ENCODE measurements at places on chromosomes 3 and 15.

DNA sequence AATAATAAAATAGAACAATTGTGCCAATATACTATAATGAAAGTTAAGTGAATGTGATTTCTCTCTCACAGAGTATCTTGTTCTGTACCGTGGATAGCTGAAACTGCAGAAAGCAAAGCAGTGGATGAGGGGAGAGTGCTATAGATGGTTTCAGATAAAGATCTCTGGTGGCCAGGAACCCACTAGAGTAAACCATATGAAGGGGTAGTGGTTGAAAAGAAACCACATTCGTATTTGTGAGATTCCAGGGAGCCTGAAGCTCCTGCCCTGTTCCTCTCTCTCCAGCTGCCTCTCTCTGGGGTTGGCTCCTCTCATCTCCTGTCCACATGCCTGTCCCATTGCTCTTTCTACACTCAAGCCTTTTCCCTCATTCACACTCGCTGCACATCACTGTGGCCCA is 8.9 kb downstream of the ABHD17C start:
- no peak for DNase-seq

DNA sequence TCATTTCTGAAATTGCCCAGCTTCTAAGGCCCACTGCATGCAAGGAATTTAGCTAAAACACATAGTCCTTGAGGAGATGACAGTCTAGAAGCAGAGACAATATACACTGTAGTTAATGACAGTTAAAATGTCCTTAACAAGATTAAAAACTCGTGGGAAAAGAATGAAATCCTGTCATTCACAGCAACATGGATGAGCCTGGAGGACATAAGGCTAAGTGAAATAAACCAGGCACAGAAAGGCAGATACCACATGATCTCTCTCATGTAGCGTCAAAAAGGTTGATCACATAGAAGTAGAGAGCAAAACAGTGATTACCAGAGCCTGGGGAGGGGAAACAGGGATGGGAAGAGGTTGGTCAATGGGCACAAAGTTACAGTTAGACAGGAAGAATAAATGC is 36.3 kb upstream of the GOLGA8J start:
- DNase-seq = no peak

DNA sequence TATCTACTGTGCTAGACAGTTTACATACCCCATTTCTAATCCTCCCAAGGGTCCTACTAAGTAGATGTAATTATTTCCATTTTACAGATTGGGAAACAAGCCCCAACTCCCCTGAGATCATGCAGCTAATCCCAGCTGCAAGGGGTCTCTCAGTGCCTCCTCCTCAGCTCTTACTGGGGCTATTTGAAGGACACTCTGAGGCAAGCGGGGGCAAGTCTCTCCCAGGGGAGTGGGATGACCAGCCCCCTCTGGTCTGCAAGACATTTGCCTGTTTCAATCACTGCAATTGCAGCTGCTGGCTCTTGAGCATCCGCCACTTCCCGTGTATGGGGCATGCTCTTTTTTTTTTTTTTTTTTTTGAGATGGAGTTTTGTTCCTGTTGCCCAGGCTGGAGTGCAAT is 11.4 kb downstream of the LAMP3 start:
- DNase-seq = no peak

GRCh38 chr15:35768949-35769348 is 223.0 kb upstream of the DPH6 start:
- no peak for DNase-seq

DNA sequence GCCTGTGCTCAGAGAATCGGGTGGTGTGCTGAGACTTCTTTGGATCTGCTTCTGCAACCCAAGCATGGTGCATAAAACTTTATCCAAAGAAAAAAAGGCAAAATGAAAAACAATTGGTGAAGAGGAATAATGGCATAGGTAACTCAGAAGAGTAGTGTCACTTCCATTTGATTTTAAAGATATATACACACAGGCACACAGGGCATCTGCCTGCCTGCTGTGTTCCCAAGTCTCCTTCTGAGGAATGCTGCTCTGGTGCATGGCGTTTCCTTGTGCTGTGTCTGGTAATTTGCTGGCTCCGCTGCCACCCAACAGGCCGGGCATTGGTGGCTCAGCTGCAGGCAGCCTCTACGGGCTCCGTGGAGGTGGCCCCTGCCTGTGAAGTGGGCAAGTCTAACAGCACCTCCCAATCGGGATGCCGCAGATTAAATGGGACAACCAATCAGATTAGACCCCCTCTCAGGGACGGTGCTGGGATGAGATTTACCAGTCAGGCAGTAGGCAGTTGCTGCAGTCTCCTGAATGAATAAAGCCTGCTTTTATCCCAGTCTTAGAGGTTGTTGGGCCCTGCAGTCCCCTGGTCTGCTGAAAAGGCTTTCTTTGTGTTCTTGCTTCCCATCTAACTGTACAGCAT is 253.7 kb upstream of the RASGRP1 start:
- DNase-seq = peak; percentile 16

GRCh38 chr3:178629430-178630178 is 93.4 kb downstream of the KCNMB2 start:
- no peak for DNase-seq

- peak; percentile 72 for DNase-seq
Observed at GRCh38 chr3:129343643-129344360, 65.1 kb downstream of the HMCES start.

DNA sequence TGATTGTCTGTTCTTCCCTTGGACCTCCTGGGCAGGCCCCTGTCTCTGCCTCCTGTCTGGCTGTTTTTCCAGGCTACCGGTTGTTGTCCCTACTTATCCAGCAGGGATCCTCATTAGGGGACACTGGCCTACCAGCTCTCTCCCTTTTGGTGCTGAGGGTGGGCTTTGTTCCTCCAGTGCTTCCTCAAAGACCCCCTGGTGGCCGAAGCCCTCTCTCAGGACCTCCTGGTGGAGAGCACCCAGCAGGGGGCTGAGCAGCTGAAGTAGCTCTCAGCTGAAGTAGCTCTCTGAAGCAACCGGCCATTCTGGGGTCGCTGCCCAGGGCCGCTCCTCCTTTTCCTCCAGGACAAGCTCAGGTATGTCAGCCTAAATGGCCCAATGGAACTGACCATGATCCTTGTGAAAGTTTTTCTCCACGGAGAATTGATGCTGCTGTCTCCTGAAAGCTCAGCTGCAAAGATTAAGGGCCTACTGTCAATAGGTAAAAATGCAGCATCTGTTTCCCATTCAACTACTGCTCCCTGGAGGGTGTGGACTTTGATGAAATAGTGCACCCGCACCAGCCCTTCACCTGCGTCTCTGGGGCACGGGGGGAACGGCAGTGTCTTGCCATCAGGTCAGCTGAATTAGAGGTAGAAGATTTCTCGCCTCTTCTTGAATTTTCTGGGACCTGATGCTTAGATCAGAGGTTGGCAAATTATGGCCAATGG is 27.6 kb downstream of the ARNT2 start:
- no peak for DNase-seq

- DNase-seq = peak; percentile 98
Observed at GRCh38 chr3:196568246-196569002, at the start of the genes FBXO45 and WDR53. Gene FBXO45 (plus strand): TSS chr3:196568660. CDS start chr3:196568985, 325 bp downstream. Gene WDR53 (minus strand): TSS chr3:196568554. CDS start chr3:196561475, 7,079 bp downstream.

DNA sequence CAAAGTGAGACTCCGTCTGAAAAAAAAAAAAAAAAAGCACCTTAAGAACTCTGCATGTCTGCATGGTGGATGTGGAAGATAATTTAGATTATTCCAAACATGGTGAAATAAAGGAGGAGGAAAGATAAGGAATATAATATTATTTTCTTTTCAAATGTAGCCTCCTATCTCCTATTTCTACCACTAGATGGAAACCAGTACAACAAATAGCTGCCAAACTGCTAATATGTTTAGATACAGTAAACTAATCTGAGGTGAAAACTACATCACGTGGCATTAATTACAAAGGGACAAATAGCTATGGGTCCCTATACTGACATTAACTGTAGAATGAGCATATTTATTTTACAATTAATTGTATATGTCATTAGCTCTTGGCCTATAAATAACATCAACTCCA is 197.8 kb downstream of the TBC1D5 start:
- no peak for DNase-seq

DNA sequence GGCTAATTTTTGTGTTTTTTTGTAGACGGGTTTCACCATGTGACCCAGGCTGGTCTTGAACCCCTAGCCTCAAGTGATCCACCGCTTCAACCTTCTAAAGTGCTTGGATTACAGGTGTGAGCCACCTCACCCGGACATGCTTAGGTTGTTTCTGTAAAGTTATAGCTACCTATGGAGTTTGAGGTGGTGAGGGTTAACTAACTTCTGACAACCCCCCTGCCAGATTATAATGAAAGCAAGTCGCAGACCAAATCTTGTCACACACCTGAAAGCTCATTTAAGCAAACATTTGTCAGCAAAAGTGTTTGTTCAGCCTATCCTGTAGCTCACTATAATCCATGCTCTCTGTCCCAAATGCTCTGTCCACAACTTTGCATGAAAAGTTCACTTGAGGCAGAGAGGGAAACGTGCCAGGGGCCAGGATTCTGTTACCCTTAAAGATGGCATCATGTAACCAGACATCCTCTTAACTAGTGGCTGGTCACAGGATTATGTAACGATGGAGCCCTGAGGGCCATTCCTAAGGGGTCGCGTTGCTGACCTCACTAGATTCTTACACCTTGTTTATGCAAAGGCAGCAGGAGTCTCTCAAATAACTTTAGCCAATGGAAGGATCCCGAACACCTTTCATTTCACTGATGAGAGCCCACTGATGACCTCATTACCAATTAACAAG is 24.1 kb upstream of the SENP5 start:
- DNase-seq = peak; percentile 44

- DNase-seq = peak; percentile 25
Observed at GRCh38 chr3:37223141-37223558, 48.8 kb upstream of the LRRFIP2 start.

- DNase-seq = no peak
Observed at GRCh38 chr15:25134546-25134945, 179.8 kb downstream of the SNRPN start.

- no peak for DNase-seq
Observed at GRCh38 chr15:35290301-35290721, 205.2 kb upstream of the NANOGP8 start.

- peak; percentile 46 for DNase-seq
Observed at GRCh38 chr3:158127250-158128219, 17.6 kb downstream of the RSRC1 start.

DNA sequence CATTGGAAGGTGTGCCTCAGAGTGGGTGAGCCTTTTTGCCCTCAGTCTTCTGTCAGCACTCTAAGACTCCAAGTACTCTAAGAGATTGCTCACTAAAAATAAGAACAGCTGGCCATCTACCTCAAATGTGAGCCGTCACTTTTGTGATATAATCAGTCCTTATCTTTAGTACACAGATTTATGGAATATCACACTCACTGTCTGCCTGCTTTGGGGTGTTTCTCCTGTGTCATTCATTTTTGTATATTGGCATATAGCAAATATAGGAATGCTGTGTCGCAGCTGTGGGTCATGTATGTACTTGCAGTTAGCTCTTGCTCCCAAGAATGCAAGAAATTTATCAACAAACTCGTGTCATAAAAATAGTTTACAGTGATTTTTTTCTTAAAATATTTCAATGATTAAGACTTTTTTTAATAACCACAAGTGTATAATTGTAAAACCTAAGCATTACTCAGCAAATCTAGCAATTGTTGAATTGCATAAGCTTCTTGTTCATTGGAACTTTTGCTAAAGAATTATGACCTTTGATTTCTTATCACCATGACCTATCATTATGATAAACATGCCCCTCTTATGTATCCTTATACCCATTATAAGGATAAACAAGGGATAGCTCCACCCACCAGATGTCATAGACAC is 18.8 kb downstream of the SETD5 start:
- DNase-seq = no peak

DNA sequence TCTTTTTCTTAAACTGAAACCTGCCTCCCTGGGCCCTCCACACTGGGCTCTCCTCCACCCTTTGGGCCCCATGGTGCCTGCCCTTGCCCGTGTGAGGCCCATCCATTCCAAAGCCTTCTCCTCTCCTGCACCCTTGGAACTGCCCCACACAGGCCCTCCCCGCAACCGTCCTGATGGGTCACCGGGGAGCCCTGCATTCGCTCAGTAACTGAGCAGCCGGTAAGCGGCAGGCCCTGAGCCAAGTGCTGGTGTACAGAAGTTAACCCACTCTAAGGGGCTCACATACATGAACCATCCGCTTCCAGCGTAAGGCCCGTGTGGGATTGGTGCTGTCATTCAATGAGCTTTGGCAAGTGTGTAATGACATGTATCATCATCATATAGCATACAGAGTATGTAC is 5.4 kb upstream of the LRRC15 start:
- DNase-seq = no peak

Measured in mesendoderm (in vitro differentiated cells).